ENCODE measurements at places on chromosomes 13 and 19.

DNA sequence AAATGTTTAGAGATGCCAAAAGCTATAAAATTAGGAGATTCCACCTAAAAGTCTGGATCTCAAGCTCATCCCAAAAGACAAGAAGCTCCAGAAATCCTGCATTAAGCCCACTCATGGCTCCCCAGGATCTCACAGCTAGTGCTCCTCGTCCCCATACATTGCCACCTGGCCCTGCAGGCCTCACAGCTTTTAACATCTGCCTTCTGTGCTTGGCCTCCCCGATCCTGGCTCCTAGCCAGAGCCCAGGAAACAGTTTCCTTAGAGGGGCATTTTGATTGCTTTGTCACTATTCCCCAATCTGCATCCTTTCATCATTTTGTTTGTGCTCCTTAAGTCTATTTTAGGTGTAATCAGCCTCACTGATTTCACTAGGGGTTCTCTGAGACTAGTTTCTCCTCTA is 14.5 kb upstream of the DCT start:
- no peak for DNase-seq

DNA sequence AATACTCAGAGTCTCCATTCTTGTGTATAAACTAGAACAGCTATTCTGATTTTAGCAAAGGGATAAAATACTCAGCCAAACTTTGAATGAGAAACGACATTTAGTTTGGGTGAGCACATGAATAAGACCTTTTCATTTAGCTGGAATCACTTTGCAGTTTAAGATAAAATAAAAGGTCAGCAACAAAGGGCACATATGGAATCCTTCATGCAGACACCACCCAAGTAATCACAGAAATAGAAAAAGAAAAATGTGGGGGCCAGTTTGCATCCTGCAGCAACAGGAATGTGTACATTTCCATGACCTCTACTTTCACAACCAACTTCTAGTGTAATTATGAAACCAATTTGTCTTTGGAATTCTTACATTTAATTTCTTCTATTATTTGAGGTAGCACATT is 1637.4 kb downstream of the PCDH9 start:
- no peak for DNase-seq

DNA sequence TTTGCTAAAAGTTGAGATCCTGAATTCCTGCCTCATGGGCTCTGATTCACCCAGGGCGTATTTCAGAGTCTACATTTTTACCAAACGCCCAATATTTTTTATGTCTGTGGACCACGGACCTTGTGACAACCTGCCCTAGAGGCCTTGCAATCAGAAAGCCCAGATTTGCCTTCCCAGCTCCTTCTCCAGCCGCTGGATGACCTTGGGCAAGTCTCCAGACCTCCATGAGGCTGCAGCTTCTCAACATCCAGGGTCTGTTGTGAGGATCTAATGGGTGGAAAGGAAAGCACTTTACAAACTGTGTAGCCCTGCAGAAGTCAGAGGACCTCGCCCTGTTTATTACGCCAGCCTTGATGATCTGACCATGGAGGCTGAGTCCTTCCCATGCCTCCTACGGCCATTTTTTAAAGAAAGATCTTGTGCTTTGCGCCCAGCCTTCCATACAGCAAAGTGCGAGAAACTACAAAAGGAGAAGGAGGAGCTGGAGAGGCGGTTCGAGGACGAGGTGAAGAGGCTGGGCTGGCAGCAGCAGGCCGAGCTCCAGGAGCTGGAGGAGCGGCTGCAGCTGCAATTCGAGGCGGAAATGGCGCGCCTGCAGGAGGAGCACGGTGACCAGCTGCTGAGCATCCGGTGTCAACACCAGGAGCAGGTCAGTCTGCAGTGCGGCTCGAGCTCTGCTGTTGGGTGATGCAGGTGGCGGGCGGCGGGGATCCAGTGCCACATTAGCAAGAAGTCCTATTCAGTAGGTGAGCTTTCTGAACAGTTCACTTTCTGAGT is 115.6 kb downstream of the SLC7A1 start:
- DNase-seq: no peak

- no peak for DNase-seq
Measured at GRCh38 chr19:8481201-8481600, 21.2 kb downstream of the PRAM1 start.

DNA sequence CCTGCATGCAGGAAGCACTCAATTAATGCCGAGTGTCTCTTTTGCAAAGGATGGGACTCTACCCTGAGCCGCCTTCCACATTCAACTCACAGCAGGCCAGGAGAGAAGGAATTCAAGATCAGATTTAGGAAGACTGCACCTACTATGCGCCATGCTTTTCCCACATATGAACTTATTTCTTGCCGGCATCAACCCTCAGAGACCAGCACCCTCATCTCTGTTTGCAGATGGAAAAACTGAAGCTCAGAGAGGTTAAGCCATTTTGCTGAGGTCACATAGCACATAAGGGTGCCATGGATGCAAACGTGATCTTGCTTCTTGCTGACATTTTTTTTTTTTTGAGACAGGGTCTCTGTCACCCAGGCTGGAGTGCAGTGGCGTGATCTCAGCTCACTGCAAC is 14.2 kb upstream of the SEMA6B start:
- no peak for DNase-seq

GRCh38 chr13:22848539-22849052 is 332.2 kb upstream of the SGCG start:
- no peak for DNase-seq

- no peak for DNase-seq
Measured at GRCh38 chr13:46953331-46953730, 56.5 kb upstream of the HTR2A start.

DNA sequence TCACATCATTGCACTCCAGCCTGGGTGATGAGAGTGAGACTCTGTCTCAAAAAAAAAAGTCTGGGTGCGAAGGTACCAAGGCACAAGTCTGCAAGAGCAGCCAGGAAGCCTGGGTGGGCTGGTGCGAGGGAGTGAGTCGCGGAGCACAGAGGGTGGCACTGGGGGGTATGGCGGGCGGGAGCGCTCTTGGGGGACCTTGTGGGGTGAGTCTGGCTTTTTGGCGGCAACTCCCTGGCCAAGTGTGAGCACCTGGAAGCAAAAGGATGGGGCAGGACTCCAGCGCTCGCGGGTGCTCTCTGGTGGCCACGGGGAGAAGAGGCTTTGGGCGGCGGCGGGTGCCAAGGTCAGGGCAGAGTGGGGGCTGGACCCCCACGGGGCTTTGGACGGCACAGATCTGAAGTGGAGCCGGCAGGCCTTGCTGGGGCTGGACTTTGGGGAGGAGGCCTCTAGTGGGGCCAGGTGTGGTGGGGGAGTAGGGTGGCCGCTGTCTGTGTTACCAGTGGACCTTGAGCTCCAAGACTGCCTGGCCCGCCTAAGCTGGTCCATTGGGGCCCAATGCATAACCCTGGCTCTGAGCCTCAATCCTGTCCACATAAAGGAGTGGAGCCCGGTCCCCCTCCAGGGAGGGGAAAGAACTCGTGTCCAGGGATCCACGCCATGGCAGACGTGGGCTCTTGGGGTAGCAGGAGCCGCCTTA is 1.6 kb downstream of the P2RY11 start:
- DNase-seq: peak; percentile 76

DNA sequence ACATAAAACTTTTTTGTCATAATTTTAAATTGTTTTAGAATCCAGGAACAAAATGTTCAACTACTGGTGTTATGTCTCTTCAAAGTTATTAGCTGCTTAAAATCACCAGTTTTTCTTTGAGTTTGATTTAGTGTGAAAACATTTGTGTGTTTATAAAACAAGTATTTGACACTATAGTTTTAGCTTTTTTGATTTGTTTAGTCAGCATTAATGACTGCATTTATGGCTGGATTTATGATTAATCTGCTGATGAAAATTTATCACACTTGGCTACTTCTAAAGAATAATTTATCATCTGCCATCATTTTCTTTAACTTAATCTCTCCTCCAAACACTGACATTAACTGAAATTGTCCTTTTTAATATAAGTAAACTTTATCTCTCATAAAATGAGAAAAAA is 1465.9 kb upstream of the SLC10A2 start:
- DNase-seq: no peak

- DNase-seq: no peak
Measured at GRCh38 chr13:110438211-110438610, 123.3 kb downstream of the RAB20 start.

- DNase-seq: no peak
Measured at GRCh38 chr19:46340051-46340659, 6.7 kb upstream of the PPP5C start.

- no peak for DNase-seq
Measured at GRCh38 chr13:98346904-98347636, 170.0 kb upstream of the RNF113B start.
